ENCODE measurements at places on chromosomes 5 and 9.
A peak's percentile ranks its signal among the peaks of the same experiment; 100 is the strongest.

DNA sequence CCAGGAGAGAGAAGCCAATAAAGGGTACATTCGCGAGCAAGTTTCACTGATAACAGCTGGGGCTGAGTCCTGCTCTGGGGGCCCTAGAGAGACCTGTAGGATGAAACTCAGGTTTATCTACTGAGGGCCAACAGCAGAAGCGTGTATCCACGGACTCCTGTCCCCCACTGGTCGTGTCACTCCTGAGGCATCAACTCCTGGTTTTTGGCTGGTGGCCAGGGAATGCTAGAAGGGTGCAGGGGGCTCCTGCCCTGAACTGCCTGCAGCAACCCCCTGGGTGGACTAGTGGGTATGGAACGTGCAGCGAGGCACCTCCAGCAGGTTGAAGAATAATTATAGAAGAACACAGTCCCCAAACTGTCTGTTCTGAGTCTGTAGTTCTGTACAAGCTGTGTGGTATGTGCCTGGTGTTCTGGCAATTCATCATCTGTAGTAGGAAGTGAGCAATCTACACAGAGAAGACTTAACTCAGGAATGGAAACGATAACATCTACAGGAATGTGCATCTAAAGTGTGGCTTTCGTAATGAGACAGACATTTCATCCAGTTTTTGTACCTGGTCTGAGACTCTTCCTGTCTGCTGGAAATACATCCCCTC is 64.5 kb upstream of the GNA14 start:
- no peak for DNase-seq

DNA sequence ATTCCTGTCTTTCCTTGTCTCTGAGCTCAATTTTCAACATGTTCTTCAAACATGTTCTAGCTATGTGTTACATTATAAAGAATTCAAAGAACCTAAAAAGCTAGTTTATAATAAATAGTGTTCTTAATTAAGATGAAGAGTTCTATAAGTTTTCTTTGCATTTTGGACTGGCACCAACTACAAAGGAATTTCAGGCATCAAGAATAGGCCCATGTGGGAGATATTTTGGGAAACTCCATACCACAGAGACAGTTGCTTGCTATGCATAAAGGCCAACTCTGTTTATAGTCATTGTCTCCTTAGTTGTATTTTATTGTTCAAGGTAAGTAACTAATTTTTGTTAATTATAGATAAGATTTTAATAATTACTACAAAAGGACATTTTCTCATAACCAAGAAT is 4.5 kb downstream of the SLF1 start:
- no peak for DNase-seq

DNA sequence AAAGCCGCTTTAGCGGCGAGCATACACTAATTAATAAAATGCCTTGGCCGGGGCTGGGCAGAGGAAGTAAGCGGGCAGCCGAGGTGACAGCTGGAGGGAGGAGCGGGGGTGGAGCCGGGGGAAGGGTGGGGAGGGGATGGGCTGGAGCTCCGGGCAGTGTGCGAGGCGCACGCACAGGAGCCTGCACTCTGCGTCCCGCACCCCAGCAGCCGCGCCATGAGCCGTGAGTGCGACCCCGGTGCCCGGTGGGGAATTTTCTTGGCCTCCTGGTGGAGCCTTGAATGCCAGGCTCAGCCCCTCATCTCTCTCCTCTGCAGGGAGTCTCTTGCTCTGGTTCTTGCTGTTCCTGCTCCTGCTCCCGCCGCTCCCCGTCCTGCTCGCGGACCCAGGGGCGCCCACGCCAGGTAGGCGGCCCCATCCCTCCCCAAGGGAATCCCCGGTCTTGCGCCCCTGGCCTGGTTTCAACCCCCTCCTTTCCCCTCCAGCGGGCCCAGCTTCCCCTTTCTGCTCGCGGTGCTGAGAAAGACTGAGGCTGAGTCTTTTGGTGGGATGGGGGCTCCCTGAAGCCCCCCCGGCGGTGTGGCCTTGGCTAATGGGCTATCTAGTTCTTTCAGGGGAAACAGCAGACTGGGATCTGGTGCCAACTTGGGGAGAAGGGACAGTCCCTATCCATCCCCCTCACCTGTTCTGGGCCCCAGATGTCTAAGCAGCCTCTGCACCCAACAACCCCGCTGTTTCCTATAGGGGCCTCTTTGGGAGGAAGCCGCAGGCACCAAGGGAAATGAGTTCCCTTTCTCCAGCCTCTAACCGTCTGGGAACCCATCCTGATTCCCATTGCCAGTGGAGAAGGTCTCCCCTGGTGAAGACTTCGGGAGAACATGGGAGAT is at the start of gene PTGS1:
Gene PTGS1, plus strand, starts transcription at position 156 of the 887 bp plus-strand sequence. Its CDS starts 61 bp downstream, at position 217.
- DNase-seq = no peak

DNA sequence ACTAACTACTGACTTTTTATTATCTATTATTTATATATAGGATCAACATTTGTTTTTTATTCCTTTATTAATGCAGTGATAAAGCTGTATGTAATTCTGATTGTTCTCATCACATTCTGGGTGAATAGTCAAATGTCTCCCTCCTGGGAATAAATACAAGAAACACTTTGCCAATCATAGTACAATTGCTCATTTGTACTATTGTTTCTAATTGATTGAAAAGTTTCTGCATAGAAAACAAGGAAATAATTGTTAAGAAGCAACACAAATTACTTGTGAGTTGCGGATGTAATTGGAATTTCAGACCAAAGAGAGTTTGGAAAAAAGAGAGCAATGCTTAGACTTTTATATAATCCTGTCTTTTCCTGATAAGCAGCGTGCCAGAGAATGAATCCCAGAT is 1013.9 kb downstream of the EFNA5 start:
- no peak for DNase-seq

DNA sequence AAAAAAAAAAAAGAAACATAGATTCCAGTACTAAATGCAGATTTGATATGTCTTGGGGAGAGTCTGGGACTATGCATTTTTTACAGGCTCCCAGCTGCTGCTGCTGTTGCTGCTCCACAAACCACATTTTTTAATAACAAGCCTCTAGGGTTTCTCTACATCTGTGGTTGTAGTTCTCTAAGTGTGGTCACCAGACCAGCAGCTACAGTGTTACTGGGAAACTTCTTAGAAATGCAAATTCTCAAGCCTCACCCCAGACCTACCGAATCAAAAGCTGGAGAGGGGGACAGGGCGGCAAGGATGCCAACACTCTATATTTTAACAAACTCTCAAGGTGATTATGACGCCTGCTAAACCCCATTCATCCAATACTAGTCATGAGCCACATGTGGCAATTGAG is 293.4 kb upstream of the PTGER4 start:
- no peak for DNase-seq

GRCh38 chr9:33106827-33107621 is 30.6 kb upstream of the SMU1 start:
- no peak for DNase-seq

- DNase-seq = no peak
Measured at GRCh38 chr9:106657926-106658325, 205.0 kb upstream of the ZNF462 start.

GRCh38 chr9:108568093-108568492 is 287.7 kb downstream of the ACTL7B start:
- DNase-seq = no peak

- peak; percentile 63 for DNase-seq
Measured at GRCh38 chr9:95874989-95875304, 544 bp upstream of the ERCC6L2 start.

DNA sequence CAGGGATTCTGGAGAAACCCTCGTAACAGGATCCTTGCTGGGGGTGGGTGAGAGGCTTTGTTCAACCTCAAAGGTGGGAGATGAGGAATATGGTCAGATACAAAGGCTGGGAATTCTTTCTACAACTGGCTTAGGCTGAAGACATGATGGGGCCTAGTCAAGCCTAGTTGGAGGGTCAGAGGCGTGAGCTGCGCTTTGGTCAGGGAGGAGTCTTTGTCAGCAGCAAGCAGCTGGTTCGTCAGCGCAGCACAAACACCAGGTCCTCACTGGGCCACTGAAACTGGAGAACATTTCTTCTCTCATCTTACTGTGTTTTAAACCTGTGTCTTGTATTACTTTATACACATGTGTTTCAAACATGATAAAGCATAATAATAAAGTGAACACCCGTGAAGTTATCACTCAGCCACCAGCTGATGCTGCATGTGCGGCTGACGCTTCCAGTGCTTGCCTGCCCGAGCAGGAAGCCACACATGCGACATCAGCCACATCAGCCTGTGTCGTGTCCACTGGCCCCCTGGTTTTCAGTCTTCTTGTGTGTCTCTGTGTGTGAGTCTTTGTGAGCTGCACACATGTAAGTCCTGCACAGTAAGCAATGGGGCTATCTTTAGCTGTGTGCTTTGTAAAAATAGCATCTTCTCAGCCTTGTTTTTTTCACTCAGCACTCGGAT is 81.5 kb downstream of the WNK2 start:
- no peak for DNase-seq

- DNase-seq = no peak
Measured at GRCh38 chr5:151772846-151773561, 1.2 kb downstream of the G3BP1 start.

DNA sequence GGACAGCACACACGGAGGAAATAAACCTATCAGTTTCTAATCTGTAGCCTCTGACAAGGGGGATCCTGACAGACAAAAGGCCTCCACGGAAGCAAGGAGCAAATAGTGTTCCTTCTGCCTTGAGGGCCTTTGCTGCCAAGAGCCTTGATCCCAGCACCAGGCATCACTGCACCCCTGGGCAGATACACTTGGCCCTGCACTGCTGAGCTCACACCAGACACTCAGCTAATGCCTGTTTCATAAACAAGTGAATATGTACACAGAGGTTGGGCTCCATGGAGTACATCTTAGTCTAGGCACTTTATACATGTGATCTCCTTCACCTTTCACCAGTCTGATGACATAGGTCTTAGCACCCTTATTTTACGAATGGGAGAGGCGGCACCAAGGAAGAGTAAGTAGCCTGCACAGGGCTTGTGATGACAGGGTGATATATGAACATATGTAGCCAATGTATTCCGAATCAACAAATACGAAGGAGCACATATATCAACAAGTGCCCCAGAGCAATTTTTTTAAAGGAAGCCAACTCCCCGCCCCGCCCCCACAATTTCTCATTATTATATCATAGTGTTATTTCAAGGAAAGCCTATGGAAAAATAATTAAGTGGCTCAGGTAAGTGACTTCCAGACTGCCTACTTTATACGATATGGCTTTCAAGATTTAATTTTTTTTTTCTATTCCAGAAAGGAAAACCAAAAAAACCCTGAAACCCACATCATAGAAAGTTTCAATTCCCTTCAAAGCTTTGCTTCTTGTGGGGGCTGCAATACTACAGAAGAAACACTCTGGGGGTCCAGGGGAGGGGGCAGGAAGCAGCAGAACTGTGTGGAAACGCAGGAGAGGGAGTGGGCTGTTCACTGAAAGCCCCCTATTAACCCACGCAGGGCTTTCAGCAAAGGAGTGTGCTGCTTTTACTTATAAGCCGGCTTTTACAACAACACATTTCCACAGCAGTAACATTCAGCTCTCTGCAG is 32.0 kb downstream of the CDC14B start:
- DNase-seq = no peak

DNA sequence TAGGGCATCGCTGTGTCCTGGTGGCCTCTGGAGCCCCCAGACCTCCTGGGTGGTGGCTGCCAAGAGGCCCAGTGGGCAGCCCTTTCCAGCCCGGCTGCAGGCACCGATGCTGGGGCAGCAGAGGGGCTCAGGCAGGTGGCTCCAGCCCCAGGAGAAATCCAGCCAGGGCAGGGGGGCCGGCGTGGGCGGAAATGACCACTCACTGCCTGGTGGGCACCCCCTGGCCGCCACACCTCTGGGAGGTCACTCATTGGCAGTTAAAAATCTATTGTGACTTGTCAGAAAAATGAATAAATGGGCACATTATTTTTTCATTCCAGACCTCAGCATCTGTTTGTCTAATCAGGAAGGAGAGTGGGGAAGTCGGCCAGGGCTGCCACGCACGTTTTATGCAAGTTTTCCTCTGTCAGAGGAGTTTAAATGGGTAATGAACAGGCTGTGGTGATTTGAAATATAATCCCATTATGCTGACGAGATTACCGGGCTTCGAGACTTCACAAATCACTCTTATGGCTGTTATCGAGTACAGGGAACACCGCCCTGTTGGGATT is 171.9 kb downstream of the GAPVD1 start:
- DNase-seq = no peak

DNA sequence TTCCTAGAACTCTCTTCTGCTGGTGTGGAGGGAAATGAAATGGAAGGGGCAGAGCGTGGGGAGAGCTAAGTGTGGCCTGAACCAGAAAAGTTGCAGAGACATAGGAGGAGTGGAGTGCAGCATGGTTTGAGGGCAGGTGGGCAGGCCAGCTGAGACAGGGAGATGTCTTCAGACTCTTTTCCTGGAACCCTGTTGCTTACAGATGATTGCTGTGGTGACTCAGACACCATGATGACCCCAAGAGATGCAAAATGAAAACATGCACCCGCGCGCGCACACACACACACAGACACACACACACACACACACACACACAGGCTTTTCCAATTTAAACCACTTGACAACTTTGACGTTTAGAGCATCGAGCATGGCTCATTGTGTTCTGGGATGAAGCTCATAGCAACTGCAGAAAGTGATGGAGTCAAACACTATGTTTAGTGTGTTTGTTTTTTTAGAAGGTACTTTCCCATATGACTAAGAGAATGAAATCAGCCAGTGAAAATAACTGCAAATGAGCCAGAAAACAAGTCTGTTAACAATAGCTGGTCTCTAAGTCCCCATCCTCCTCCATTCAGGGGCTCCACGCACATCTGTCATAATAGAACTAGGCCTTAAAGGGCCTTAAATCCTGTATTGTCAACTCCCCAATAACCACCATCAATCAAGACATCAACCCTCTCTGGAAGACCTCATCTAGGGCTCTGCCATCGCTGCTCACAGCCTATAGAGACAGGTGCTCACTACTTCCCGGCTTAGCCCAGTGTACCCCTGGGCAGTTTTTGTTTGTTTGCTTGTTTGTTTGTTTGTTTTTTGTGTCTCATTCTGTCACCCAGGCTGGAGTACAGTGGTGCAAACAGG is 9.6 kb downstream of the TMOD1 start:
- no peak for DNase-seq

DNA sequence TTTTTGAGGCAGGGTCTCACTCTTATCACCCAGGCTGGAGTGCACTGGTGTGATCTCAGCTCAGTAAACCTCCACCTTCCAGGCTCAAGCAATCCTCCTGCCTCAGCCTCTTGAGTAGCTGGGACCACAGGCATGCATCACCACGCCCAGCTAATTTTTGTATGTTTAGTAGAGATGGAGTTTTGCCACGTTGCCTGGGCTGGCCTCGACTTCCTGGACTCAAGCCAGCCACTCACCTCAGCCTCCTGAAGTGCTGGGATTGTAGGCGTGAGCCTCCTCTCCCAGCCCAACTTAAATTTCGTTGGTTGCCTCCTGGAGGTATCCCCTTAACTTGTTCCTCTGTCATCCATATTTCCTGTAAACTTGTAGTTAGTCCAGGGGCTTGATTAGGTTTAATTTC is 47.2 kb downstream of the RAB24 start:
- no peak for DNase-seq

Measured in activated CD4-positive, alpha-beta T cell treated with anti-CD3 and anti-CD28 coated beads, Interleukin-2, amount 50 U/mL, for 1 hour (primary cell).